ENCODE measurements at places on chromosomes 12 and 14.

DNA sequence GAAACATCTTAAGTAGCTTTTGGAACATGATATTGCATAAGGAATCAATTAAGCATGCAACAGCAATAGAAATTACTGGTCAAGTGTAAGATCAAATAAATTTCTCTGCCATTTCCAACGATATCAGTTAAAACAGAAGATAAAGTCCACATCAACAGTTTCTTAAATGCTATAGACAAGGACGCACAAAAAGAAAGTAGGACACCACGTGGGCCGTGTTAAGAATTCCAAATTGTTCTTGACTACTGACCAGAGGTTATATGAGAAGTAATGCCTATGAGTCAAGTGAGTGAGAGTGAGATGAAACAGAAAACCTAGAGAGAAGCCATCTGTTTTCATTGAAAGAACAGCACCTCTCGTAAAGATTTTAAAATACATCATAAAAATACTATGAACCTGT, 318.2 kb downstream of the TMEM117 start:
- peak; percentile 22 for DNase-seq

DNA sequence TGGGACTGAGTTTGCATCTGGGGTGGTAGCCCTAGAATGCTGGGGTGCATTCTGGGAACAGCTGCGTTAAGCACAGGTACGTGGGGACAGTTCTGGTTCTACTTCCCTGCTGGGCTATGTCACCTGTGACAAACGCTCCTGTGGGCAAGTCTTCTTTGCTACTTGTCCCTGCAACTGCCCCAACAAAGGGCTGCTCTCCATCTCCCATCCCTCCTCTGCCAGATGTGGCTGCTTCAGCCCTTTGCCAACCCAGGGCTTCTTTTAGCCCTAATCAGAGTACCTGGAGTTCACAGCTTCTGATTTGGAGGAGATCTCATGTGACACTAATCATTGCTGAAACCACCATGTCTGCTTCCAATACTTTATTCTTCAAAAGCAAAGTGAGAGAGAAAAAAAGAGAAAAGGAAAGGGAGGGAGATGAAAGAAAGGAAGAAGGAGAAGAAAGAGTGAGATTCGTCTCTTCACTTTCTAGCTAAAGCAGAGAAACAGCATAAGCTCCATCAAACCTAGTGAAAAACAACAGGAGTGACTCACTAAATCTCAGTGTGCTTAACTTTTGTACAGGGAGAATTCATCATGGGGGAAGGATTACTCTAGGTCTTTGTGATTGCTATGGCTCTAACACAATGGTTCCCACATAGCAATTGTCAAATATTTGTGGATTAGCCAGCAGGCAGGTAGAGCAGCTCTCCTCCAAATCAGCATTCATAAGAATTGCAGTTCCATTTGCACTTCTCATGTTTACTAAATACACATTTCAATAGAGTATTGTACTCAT, 174.8 kb downstream of the LRIG3 start:
- DNase-seq, result no peak

- DNase-seq, result no peak
Measured at GRCh38 chr12:62247281-62248045, 12.7 kb upstream of the USP15 start.

DNA sequence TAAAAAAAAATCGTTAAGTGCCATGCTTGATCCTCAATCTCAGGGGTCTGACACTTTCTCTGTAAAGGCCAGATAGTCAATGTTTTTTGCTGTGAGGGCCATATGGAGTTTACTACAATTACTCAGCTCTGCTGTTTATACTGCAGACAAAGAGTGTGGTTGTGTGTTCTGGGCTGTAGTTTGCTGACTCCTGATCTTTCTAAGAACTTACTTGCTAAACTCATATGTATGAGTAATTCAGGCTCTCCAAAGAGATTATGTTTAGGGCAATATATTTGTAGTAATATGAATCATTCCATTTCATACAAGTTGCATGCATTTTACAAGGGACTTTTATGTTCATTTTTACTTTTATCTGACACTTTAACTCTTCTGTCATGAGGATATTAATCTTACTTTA, 188.2 kb downstream of the TMTC2 start:
- DNase-seq, result peak; percentile 49

DNA sequence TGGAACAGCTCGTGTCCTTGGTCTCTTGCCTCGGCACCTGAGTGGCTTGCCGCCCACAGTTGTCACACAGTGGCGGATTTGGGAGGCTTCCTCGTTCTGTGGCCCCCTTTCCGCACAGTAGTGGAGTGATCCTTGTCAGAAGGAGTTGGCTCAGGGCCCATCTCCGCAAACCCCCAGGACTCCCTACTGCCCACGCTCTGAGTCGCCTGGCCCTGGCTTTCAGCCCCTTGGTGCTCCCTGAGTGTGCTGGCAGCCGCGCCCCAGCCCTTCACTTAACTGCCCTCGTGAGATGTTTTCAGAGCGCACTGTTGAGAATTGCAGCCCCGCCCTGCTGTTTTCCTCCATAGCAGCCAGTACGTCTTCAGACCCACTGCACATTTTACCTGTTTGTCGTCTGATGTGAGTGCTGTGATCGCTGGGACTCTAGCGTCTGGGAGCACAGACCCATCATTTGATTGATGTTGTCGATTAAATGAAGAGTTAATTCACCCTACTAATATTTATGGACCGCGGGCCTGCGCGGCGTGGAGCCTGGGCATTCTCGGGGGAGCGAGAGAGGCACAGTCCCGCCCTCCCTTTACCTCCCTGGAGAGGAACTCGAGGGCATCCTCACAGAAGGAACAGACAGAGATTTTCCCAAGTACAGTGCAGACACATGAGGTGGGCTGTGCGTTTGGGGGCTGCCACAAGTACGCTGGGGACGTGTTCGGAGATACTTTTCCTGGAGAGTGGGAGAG, 91.8 kb downstream of the DDX51 start:
- DNase-seq, result no peak

DNA sequence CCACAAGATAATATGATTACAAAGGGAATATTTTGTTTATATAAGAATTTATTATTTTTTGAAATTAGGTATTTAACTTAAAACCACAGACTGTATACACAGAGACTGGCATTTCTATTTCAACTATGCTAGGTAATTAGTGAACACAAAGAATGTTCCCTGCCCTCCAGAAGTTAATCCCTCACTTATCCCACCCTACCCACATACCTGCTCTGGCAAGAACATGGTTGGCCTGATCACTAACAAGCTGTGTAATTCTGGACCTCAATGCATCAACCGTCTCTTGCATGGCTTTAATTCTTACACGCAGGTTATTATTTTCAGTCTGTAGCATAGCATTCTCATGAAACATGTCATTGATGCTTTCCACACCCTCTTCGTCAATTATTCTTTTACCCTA, 85.9 kb downstream of the KIF21A start:
- no peak for DNase-seq

- no peak for DNase-seq
Measured at GRCh38 chr14:90503582-90503981, 106.8 kb downstream of the CALM1 start.

- DNase-seq, result no peak
Measured at GRCh38 chr14:104431929-104432541, 147.5 kb upstream of the C14orf180 start.

GRCh38 chr12:92974759-92975158, 45.7 kb upstream of the EEA1 start:
- DNase-seq, result no peak

DNA sequence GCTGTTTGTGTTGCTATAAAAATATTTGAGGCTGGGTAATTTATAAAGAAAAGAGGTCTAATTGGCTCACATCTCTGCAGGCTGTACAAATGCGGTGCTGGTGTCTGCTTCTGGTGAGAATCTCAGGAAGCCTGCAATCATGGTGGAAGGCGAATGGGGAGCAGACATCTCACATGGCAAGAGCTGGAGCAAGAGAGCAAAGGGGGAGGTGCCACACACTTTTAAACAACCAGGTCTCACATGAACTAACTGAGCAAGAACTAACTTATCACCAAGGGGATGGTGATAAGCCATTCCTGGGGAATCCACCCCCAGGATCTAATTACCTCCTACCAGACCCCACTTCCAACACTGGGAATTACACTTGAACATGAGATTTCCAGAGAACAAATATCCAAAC, 300.7 kb upstream of the MDGA2 start:
- DNase-seq, result no peak

GRCh38 chr12:68451261-68452077, 119.3 kb upstream of the MDM1 start:
- DNase-seq, result no peak

DNA sequence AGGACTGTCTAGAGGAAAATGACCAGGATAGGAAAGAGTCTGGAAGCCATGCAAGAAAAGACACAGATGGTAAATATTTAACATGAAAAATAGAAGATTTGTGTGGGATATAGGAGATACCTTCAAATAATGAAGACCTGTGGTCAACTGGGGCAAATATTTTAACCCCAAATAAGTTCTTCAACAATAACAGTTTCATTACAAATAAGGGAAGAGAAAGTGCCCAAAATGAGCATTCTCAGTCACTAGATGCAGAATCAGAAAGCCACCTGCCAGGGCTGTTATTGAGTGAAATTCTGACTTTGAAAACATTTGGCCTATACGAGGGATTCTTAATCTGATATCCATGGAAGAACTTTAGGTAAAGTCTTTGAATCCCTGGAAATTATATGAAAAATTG, 231.2 kb upstream of the PLEKHG7 start:
- DNase-seq, result no peak

- no peak for DNase-seq
Measured at GRCh38 chr12:94421868-94422740, 37.6 kb downstream of the CEP83 start.

GRCh38 chr14:71267691-71268090, 360.4 kb downstream of the PCNX1 start:
- DNase-seq, result no peak

GRCh38 chr12:88142610-88142991, 494 bp downstream of the TMTC3 start:
- DNase-seq, result no peak

- DNase-seq, result no peak
Measured at GRCh38 chr12:74897425-74898211, 312.0 kb downstream of the KCNC2 start.

GRCh38 chr12:69345742-69346141, 2.4 kb upstream of the LYZ start:
- DNase-seq, result no peak

DNA sequence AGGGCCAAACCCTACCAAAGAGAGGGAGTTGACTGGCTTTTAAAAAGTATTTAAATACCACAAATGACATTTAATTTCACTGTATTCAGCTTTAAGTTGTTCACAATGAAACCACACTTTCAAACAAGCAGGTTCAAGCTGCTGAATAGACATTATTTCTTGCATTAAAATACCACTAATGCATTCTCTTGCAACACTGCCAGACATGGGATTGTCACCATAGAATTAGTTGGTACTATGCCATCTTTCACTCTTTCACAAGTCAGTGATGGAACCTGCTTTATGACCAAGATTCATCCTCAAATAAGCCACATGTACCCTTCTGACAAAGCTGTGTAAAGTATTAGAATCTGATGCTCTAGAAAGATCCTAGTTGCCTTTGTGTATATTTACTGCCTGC, 239.4 kb downstream of the PAWR start:
- no peak for DNase-seq

DNA sequence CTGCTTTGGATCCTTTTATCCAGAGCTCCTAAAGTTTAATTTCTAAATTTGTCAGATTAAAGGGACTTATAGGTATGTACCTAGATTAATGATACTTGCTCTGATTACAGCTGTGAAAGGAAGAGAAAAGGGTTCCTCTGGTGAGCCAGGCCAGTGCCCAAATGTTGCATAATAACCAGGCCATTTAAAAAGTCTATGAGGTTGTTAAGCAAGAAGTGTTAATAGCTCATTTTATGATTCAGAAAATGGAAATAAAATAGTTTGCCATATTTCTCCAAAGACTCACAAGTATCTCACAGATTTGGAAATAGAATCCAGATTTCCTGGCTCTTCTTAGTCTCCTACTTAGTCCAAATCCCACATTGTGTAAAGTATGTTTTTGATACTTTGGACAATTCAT, 67.6 kb downstream of the SLC38A6 start:
- DNase-seq, result no peak

GRCh38 chr12:119157978-119158377, 20.8 kb upstream of the HSPB8 start:
- no peak for DNase-seq

DNA sequence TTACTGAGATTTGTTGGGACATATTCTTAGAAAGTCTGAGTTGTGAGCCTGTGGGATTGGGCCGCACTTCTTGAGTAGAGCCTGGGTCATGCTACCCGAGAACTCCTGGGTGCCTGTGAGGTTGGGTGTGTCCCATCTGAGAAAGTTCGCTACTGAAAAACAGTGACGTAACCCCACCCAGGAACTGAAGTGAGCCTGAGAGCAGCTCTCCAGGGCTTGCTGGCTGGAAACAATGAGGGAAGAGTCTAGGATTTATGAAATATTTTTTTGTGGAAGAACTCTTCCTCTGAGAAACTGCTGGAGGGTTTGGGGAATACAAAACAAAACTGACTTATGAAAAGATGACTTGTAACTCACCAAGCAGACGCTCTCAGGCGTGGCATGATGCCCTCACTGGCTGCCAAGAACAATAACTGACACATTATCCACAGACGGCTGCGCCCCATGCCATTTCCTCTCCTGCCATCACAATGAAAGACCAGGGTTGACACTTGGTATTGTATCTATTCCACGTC, 69.2 kb downstream of the RASSF3 start:
- DNase-seq, result no peak

GRCh38 chr14:100320157-100320856, 2.8 kb upstream of the SLC25A47 start:
- no peak for DNase-seq

DNA sequence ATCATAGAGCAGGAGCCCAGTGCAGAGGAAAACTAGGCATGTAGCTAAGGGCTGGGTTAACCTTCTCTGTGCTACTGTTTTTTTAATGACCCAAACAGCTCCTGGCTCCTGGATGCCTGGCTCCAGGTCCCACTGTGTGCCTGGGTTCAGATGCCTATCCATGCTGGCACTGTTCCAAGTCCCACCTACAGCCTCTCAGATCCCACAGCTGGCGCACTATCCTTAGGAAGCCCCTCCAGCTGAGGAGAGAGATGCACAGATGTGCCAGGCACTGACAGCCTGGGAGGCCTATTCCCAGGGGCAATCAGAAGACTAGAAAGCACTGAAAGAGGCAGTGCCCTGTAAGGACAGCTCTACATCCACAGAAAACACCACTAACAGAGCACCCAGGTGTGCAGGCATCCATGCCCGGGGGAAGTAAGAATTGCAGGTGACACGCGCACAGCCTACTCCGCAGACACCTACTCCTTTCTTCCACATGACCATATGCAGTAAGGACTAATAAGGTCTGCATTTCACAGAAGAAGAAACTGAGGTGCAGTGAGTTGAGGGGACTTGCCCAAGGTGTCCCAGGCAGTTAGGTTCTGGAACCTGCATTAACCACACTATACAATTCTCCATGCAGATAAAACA, 51.2 kb downstream of the PITPNM2 start:
- no peak for DNase-seq
